ENCODE measurements at places on chromosomes 13 and 19.

DNA sequence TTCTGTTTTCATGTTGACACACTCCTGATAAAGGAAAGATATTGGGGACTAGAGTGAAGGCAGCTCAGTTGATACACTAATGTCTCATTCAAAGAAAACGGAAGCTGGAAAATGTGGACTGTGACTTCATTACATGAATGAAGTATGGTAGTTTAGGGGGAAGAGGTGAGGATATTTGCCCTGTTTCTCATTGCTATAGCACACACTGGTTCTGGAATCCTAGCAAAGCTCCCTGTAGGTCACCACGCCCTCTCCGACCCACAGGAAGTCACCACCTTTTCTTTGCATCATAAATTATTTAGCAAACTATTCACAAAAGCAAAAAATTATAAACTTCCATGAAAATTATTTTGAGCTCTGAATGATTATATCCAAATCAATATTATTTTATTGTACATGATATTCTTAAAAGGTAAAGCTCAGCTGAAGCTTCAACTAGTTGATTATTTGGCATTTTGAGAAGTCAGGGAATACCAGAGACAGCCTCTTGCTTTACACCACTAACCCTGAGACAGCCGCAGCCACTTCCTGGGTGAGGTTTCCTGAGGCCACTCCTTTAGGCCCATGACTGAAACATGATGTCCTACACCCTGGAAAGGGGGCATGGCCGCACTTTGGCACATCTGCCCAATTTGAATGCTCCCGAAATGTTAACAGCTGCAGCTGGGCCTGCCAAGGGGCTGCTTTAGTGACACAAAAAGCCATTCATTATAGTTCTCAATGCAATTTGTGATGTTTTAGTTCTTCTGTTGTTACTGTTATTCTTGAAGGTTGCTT, 50.0 kb upstream of the WDFY2 start:
- DNase-seq = no peak

- no peak for DNase-seq
Measured at GRCh38 chr13:95295026-95295425, 6.2 kb downstream of the ABCC4 start.

DNA sequence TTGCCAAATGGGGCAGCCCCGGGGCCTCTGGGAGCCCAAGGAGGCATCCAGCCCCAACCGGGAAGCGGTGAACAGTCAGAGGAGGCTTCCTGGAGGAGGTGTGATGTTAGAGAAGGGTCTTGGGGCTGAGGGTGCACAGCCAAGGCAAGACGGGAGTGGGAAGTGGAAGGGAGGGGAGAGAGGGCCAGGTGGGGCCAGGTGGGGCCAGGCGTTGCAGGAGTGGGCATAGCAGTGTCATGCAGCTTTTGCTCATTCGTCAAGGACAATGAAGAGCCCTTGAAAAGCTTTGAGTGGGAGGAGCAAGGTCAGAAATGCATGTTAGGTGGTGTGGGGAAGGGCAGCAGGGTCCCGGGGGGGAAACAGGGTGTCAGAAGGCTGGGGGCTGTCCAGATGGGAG, 1.8 kb downstream of the FBN3 start:
- DNase-seq = no peak

DNA sequence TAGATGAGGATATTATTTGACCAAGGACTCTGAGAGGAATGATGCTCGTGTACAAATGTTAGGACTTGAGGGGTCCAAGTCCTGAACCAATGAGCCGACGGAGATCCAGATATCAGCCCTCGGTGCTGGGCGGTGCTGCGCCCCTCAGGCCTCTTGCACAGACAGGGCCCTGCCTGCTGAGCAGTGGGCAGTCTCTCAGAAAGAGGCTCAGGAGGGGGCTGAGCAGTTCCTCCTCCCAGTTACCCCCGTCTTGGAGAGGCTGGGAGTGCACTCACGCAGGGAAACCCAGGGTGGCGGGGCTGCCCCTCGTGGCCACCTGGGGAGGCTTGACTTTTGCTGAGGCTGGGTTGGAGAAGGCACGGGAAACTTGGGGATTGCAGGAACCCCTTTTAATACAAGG, 18.4 kb downstream of the TEX29 start:
- DNase-seq = no peak

GRCh38 chr19:51293571-51294210, 17.8 kb upstream of the IGLON5 start:
- no peak for DNase-seq

DNA sequence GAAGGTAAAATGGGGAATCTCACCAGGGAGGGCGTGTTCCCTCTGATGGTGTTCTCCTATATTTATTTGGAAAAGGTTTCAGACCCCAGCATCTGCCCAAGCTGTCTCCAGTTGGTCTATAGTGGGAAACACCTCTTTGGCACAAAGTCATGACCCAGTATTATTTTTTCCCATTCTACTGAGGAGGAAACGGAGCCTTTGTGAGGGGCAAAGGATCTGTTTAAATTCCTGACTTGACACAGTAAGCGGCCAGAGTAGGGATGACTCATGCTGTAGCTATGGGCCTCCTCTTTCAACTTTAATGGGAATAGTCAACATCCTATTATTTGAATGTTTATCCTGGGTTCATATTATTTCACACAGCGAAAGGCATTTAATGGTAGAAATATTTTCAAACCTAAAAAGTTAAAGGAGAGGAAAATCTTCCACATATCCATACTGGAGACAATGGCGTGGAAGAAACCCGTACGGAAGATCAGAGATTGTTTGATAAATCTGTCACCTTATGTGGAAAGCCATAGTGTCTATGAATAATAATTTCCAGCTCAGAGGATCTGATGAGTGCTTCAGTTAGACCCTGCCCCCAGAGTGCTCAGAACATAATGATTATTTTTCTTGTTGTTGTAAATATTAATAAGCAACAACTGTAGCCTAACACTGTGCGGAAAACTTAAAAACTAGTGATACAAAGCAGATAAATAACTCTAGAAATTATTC, 126.0 kb downstream of the FOXO1 start:
- DNase-seq = peak; percentile 84

GRCh38 chr19:42412227-42412626, 15.0 kb downstream of the LIPE start:
- peak; percentile 56 for DNase-seq

DNA sequence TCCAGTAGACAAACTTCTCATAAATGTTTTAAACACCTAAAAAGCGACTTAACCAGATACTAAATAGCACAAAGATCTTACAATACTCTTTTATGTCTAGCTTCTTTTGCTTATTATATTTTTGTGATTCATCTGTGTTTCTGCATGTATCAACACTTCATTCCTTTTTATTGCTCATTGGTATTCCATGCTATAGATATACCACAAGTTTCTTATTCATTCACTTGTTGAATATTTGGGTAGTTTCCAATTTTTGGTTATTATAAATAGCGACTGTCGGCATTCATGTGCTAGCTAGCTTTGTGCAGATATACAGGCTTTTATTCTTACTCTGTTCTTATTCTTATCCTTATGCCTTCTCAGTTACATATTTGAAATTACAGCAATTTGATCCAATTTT, 50.0 kb upstream of the RGCC start:
- DNase-seq = no peak

DNA sequence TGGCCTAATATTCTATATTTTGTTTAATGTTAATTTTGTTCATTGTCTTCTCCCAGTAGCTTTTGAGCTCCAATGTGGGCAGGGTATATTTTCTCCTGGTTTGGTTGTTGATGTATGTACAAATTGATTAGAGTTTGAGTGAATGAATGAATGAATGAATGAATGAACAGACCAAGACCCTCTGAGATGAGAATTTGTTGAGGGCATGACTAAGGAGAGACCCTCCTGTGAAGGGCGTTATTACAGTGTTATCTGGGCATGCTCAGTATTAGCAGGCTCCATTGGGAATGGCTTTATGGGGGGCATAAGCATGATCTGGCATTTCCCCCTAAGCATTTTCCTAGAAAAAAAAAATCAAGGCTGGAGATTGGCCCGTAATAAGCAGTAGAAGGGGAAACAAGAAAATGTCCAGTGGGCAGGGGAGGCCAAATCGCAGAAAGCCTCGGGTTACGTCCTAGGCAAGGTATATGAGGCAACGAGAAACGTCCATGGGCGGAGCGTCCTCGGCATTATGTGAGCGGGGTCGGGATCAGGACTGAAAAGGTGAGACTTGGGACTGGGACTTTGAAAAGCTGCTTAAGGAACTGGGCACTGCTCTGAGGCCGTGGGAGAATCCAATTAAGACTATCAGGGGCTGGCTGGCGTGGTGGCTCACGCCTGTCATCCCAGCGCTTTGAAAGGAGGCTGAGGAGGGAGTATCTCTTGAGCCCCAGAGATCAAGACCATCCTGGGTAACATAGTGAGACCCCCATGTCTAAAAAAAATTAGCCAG, 904 bp upstream of the ARHGAP33 start:
- no peak for DNase-seq

- DNase-seq = no peak
Measured at GRCh38 chr13:75437582-75438318, 44.2 kb downstream of the TBC1D4 start.

- DNase-seq = no peak
Measured at GRCh38 chr13:86976521-86977324, 694.4 kb upstream of the SLITRK5 start.

DNA sequence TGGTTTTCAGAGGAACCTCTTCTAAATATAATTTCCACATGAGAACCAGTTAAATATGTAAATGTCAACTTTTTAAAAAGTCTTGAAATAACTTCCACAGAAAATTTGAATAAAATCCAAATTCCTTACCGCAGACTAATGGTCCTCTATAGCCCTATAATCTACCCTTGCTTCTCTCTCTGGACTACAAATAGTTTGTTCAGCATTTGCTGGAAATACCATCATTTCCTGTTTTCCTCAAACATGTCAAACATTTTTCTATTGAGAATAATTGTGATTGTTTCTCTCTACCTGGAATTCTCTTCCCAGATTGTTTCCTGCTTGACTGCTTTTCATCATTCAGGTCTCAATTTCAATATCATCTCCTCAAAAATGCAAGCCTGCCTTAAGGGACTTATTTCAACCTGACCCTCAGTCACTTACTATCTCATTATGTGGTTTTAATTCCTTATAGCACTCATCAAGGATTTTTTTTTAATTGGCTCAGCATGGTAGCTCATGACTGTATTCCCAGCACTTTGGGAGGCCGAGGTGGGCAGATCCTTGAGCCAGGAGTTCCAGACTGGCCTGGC, 898.9 kb upstream of the MIR17HG start:
- DNase-seq = peak; percentile 55

DNA sequence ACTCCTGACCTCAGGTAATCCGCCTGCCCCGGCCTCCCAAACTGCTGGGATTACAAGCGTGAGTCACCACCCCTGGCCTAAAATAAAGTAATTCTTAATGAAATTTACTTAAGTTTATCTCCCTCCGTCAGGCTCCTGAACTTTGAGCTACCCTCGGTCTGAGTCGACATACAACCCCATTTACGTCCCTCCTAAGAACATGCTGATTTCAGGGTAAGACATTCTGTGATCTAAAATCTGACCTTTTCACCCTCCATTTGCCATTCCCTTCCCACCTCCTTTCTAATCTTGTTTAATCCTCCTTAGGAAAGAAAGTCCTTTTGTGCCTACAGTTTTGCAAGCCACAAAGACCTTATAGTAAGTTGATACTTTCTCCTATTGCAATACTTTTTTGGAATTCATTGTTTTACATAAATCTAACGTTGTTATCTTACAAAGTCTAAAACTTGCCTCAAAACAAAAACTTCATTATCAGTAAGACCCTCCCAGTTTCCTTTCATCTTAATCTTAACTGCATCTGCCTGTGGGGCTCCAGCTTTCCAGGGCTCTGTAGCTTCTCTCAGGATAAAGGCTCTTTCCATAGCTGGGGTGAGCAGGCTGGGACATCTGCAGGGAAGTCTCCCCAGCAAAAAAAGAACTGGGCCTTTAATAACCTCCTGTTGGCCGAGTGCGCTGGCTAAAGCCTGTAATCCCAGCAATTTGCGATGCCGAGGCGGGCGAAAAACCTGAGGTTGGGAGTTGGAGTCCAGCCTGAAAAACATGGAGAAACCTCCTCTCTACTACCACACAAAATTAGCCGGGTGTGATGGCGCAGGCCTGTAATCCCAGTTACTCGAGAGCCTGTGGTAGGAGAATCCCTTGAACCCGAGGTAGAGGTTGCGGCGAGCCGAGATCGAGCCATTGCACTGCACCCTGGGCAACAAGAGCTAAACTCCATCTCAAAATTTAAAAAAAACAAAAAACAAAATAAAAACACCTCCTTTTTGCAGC, 143.1 kb downstream of the ZNF737 start:
- no peak for DNase-seq

- DNase-seq = no peak
Measured at GRCh38 chr13:21834521-21834920, 163.6 kb downstream of the FGF9 start.

DNA sequence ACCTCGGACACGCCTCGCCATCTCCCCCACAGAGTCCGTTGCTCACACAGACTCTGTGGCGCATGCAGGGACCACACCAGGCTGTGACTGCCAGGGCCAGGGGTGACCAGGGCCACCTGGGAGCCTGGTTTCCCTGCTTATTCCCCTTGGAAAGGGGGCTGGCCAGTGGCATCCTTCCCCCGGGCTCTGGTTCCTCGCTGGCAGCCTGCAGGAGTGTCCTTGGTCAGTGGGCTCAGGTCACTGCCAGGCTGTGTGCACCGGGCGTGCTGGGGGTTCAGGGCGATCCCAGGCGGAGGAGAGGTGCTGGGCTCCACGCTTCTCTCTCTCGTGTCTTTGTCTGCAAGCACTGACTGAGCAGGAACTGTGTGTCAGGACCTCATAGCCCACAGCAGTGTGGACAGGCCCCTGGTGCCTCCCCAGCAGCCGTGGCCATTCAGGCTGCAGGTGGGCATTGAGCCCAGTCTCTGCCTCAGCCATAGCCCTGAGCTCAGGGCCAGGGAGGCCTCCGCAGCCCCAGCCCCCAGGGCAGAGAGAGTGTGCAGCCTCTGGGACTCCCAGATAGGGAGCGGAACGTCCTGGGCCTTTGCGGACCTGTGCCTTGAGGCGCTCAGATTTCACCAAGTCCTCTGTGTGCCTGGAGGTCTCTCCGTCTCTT, 6.5 kb downstream of the PIAS4 start:
- DNase-seq = no peak

GRCh38 chr13:76668716-76669115, 217.5 kb downstream of the KCTD12 start:
- no peak for DNase-seq

DNA sequence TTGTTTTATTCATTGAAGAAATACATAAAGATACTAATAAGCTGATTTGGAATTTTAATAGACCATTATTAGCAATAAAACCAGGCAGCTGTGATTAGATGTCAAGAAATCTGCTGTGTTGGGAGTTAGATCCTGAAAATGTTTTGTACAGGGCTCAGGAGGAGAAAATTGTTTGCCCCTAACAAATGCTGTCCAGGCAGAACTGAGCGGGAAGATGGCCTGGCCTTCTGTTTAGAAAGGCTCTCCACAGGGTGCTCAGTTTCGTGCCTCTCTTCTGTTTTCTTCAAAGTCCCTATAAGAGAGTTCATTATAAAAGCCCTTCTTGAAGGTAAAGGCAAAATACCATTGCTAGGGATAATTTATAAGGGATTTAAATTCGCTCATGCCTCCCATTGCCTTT, 64.1 kb downstream of the ERCC5 start:
- DNase-seq = no peak

GRCh38 chr19:17458970-17459369, 1.8 kb downstream of the NXNL1 start:
- DNase-seq = no peak

Data from NCI-H226 (cell line).